LoVo (cell line): ENCODE measurements at places on chromosomes 4 and X.

GRCh38 chr4:26594778-26595177, 10.9 kb downstream of the TBC1D19 start:
- no peak for DNase-seq

GRCh38 chr4:53422367-53422766, 44.9 kb downstream of the FIP1L1 start:
- no peak for DNase-seq

GRCh38 chr4:183906739-183907651, 1.9 kb downstream of the STOX2 start:
- DNase-seq = no peak

DNA sequence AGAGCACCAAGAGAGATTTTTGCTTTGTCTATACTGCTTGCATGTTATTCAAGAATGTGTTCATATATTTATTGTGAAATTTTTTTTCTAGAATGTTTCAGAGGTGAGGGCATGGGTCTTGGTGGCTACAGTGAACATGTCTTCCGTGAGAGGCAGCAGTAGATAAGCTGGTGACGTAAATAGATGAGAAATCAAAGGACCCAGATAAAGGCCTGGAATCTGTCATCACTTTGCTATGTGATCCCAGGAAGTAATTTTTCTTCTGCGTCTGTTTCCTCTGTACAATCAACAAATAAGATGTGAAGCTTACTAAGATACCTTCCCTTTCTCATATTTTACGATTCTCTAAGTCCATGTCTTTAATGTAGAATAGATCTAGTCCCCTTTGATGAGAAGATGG, 129.1 kb downstream of the COL4A6 start:
- peak; percentile 8 for DNase-seq

GRCh38 chr4:108852691-108853090, 89.8 kb upstream of the ETNPPL start:
- no peak for DNase-seq

- no peak for DNase-seq
Observed at GRCh38 chr4:25032126-25032525, 1.4 kb upstream of the LGI2 start.

DNA sequence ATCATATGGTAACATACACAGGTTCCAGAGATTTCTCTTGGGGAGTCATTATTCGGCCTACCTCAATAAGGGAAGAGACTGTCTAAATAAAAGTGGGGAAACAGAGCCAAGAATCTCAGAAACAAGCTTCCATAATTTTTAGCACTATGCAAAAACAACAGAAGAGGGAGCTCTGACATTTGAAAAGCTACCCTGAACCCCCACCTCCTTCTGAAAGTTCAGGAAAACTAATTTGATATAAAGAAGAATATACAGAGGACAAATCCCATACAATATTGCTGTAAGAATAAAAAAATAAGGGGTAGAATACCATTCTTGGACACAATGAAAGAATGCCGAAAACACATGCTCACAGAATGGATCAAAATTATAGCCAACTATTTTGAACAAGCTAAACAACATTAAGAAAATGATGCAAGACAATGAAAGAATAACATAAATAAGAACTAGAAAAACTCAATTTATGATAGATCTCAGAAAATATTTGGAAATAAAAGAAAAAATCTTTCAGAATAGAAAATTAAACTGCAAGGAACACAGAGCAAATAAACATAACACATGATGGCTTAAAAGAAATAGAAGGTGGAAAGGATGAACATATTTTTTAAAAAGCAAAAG, 14.4 kb upstream of the ZNF41 start:
- DNase-seq = no peak

- DNase-seq = peak; percentile 64
Observed at GRCh38 chr4:67393699-67394281, 151.5 kb downstream of the CENPC start.

GRCh38 chr4:6703786-6704185, 5.9 kb downstream of the MRFAP1L1 start:
- no peak for DNase-seq

DNA sequence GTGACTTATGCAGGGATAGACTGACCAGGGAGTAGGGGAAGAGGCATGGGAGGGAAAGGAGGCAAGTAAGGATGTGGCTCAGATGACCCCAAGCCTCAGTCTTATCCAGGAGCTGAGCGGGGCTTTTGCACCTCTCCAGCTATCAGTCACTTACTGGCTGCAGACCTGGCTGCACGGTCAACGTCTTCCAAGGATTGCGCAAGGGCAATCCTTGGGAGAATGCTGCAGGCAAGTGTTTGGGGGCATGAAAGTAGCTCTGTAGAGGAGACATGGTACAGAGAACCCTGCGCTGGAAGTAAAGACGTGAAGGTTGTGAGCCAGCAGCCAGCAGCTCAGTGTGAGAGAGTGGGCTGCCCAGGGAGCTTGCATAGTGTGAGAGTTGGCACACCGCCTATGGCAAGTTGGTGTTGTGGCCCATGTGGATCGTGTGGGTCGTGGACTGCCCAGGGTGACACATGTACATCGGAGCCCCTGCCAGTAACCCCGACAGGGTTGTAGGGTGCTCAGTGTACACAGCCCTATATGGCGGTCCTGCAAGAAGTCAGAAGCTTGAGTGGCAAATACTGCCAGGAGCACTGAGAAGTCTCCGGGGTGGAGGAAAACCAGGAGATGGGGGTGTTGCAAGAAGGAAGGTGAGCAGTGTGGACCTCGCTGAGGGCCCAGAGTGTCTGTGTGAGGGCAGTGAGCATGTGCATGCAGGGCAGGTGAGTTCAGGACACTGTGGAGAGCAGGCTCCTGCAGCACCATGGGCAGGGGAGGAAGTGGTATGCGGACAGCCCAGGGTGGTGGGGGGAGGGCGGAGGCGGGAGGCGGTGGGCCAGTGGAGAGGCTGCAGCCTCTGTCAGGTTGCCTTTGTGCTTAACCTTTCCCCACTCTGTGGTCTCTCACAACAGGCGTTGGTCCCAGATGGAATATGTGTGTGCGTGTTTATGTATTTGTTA, 50.9 kb downstream of the KIT start:
- DNase-seq = no peak

GRCh38 chr4:161364681-161365080, 799.1 kb downstream of the FSTL5 start:
- no peak for DNase-seq

GRCh38 chrX:87616371-87616770, 98.8 kb downstream of the KLHL4 start:
- DNase-seq = no peak

- no peak for DNase-seq
Observed at GRCh38 chr4:17510582-17510981, 1.3 kb downstream of the QDPR start.

GRCh38 chr4:183398298-183399125, 45.9 kb upstream of the CDKN2AIP start:
- peak; percentile 73 for DNase-seq

- no peak for DNase-seq
Observed at GRCh38 chr4:20253735-20254409, 2.2 kb downstream of the SLIT2 start.

- DNase-seq = no peak
Observed at GRCh38 chrX:63513825-63514568, 162.9 kb upstream of the SPIN4 start.

- no peak for DNase-seq
Observed at GRCh38 chr4:68373513-68373912, 23.6 kb upstream of the YTHDC1 start.

DNA sequence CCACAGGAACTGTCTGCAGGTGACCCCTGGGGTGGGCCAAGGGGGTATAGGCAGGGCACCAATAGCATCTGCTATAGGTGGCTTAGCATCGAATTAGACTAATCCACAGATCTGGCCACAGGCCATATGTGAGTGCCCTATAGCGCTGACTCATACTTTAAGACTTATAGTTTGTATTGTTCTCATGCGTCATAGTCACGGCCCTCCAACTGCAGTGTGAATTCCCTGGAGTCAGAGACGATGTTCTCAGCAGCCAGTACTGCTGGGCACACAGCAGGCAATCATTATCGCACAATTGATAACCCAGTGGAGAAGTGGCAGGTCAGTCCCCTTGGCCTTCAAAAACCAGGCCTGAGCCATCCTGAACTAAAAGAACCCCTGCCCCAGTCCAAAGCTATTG, 58.1 kb downstream of the ADGRG2 start:
- DNase-seq = no peak

GRCh38 chr4:21507439-21507838, 441.1 kb downstream of the KCNIP4 start:
- peak; percentile 3 for DNase-seq
